ENCODE measurements at places on chromosomes 6 and 20.

DNA sequence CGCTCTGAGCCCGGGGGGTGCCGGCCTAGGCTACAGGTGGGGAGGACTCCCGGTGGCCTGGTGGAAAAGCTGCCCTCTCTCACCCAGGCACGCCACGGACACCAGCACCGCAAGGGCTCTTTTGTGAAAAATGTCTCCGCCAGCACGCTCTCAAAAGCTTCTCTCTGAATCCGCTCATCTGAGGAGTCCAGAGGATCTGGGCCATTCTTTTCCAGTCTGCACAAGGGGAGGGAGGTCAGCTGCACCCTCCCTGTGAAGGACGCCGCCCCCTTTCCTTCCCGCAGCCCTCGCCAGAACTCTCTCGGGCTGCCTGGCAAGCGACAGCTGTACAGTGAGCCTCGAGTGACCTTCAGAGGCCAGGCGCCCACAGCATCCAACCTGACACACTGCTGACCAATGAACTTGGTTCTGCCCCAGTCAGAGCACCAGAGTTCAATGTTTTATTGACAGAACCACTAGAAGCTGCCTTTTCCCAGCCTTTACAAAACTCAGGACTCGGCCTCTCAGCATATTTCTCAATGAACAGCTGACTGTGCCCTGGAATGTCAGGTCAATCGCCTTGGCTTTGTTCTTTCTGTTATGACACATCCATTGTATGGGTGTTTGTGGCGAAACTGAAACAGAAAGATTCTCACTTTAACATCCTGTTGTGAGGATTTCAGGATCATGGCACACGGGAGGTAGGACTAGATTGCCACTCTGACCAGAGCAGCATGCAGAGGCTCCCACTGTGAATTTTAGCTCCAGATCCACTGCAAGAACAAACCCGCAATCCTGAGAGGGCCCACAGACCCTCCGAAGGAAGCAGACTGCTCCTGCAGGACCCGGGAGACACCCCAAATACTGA lies 26.7 kb downstream of the SERPINB9 start:
- DNase-seq, result peak; percentile 74

- no peak for DNase-seq
Observed at GRCh38 chr20:36574366-36575135, 1.2 kb downstream of the TGIF2 start.

GRCh38 chr6:12327391-12327790 lies 37.2 kb downstream of the EDN1 start:
- no peak for DNase-seq

GRCh38 chr6:3447005-3447404 lies 9.8 kb downstream of the SLC22A23 start:
- no peak for DNase-seq

- DNase-seq, result no peak
Observed at GRCh38 chr6:105591053-105591452, 188.2 kb upstream of the PREP start.

DNA sequence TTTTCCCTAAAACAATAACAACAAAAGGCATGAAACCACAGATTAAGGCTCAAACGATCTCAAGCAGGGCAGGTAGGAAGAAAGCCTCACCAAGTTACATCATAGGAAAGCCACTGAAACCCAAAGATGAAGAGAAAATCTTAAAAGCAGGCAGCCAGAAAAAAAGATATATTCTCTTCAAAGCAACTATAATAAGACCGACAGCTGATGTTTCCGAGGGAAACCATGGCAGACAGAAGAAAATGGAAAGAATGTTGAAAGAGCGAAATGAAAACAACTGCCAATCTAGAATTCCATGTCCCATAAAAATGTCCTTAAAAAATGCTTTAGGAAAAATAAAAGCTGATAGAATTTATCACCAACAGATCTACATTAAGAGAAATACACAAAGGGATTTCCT lies 161.5 kb upstream of the THBS2 start:
- no peak for DNase-seq

GRCh38 chr6:80339421-80339820 lies 232.9 kb downstream of the BCKDHB start:
- no peak for DNase-seq

DNA sequence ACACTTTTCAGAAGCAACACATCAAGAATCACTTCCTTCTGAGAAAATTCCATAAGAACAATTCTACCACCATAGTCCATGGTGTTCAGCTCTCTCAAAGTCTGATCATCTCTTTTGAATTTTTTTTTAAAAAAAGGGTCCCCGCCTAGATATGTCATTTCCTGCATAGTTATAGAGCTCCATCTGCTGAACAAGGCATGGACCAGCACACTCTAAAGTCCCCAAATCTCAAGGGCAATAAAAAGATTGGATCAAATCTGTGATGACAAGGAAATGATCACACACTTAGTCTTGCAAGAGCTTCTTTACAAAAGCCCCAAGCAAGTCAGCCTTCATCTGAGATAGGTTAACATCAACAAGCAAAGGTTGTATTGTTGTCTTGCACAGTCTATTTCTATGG lies 100.7 kb upstream of the STMND1 start:
- DNase-seq, result no peak

- DNase-seq, result no peak
Observed at GRCh38 chr20:21323640-21324039, 20.5 kb downstream of the XRN2 start.

DNA sequence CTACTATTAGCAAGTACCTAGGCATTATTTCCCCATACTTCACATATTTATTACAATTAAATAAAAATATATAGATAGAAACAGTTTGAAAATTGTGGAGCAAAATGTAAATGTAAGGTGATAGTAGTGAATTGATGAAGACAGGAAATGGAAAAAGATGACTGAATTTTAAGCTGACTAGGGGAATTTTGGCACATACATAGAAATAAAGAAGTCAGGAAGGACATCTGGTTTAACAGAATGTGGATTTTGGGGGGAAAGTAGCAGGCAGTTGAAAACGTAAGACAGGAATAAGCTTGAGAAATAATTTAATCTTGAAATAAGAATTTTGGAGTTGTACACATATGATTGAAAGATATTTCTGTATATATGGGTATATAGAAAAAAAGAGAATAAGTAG lies 701.7 kb upstream of the CITED2 start:
- no peak for DNase-seq

- no peak for DNase-seq
Observed at GRCh38 chr6:139583420-139583819, 209.0 kb upstream of the CITED2 start.

DNA sequence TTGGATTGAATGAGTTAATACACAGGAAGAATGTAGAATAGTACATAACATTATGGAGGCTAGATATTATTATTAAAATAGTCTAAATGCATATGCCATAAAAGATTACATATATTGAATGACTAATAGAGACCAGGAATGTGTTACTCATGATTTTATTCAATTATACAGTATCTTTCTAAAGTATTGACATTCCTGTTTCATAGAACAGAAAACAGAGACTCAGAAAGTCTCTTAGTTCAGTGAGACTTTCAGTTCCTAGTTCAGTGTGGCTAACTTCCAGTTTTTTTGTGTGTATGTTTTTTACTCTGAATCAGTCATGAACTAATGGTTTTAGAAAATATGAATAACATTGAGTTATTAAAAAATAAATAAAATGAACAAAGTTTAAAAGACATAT lies 34.6 kb upstream of the TMEM244 start:
- no peak for DNase-seq

- DNase-seq, result no peak
Observed at GRCh38 chr6:47485491-47486135, 8.0 kb downstream of the CD2AP start.

- DNase-seq, result no peak
Observed at GRCh38 chr6:2231438-2231837, 14.0 kb downstream of the GMDS start.

DNA sequence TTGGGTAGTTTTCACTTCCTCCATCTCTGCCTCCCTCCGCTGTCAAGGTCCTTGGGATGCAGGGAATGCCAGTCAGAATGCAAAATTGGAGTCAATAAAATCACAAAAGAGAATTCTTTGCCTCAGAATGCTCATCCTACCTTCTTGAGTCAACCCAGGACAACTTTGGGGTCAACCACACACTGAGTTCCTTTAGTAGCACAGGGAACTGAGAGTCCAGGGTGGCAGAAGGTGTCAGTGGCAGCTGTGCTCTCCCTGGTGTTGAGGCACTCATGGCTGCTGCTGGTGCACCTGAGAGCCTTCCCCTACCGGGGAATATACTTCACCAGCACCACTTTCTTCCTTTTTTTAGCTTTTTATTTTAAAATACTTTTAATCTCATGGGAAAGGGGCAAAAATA lies 829 bp upstream of the NOTCH4 start:
- DNase-seq, result no peak

GRCh38 chr6:33746036-33746600 lies 587 bp downstream of the IP6K3 start:
- DNase-seq, result no peak

- no peak for DNase-seq
Observed at GRCh38 chr6:38281126-38281525, 358.6 kb downstream of the BTBD9 start.

GRCh38 chr6:7725412-7725811 lies 487 bp upstream of the BMP6 start:
- DNase-seq, result no peak

GRCh38 chr6:17381424-17382147 lies 11.8 kb upstream of the CAP2 start:
- peak; percentile 67 for DNase-seq

GRCh38 chr20:63466250-63466825 lies 6.1 kb downstream of the KCNQ2 start:
- no peak for DNase-seq

DNA sequence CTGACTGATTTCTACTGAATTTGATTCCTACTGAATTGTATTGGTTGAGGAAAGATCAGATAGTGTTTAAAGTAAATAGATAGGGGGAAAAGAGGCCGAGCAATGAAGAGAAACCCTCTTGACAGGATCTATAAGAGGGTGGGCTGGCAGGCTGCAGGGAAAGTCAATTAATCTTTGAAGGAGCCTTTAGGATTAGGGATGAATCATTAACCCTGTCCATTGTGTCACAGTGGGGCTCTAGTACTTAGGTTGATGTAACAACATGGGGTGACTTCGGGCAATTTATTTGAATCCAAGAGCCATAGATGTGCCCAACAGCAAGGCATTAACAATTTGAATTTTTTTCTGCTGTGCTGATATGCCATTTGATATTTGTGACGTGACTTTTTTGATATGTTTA lies 7.5 kb downstream of the RFX6 start:
- DNase-seq, result no peak

DNA sequence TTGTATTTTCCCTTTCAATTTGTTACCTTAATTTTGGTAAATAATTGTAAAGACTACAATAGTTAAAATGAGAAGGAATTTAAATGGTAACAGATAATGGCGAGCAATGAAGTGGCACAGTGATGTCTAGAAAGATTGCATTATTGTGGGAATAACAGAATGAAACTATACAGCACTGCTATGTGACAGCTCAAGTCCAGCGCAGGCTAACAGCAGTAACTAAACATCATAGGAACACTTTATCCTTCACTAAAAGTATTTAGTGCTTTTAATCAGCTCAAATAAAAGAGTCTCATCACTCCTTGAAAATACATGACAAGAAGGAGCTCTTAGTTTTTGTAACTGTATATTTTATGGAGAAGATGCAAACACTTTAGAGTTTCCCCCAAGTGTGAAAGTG lies 190.8 kb downstream of the TENT5A start:
- no peak for DNase-seq

DNA sequence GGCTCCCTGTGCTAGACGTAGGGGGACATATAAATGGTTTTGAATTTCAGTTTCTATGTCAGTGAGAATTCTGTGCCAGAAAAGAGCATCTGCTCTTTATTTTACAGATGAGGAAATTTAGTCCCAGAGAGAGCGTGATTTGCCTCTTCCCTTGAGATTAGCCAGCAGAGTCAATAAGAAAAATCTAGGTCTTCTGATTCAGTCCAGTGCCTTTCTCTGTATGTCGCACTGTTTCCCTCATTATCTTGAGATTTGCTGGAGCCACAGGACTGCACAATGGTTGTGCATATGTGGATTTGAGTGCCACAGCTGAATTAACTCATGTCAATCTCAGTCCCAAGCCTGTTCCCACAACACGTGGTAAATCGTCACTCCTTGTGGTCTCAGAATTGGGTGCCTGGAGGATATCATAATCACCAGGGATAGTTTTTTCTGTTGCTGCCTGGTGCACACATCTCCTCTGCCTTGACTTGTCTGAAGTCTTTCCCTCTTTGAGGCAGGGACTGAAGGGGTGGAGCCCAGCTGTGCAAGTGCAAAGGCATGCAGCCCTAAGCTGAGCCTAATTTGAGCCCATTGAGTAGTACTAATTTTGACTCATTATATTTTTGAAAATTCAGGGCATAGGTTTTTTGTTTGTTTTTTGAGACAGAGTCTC lies 276.7 kb downstream of the SOX4 start:
- DNase-seq, result no peak

- DNase-seq, result no peak
Observed at GRCh38 chr6:42294759-42295158, 77.1 kb upstream of the MRPS10 start.

GRCh38 chr6:86615299-86615698 lies 322.0 kb upstream of the HTR1E start:
- DNase-seq, result no peak

DNA sequence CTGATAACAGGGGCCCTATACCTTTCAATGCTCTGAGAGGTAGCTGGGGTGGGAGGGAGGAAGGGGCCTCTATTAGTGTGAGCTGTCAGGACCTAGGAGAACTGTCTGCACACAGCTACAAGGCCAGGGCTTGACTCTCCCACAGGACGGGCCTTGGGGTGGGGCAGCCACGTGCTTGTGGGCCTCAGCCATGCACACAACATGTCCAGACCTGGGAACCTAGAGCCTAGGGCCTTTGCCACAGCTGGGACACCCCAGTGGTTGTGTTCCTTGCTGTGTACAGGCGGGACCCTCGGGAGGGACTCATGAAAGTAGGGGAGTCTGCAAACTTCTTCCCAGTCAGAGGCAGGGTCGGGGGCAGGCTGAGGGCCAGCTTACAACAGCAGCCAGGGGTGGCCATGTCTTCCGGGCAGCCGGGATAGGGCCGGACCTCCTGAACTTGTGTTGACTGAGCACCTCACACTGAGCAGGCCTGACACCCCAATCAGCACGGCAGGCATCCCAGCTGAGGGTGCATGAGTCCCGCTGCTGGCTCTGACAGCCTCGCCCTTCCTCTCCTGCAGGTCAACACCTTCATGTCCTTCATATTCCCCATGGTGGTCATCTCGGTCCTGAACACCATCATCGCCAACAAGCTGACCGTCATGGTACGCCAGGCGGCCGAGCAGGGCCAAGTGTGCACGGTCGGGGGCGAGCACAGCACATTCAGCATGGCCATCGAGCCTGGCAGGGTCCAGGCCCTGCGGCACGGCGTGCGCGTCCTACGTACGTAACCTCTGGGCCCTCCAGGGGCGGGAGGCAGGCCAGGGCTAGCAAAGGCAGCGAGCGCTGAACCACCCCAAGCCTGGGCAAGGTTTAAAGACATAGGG lies 41.9 kb upstream of the MRGBP start:
- no peak for DNase-seq

GRCh38 chr6:33372526-33373123 lies 19.0 kb upstream of the KIFC1 start:
- no peak for DNase-seq

- no peak for DNase-seq
Observed at GRCh38 chr20:50580016-50580747, 70.0 kb downstream of the PTPN1 start.
